ENCODE measurements at places on chromosomes 5 and 9. TPM values are rescaled to one million over a fixed set of nuclear protein-coding genes. Genes with fewer than 3 reads are reported as not detected.

CAVIN4 gene
- total RNA-seq: 0.42 TPM

SHB gene
- 53.8 TPM for total RNA-seq

PCDHB14 gene
- total RNA-seq: 0.07 TPM

C7 gene
- total RNA-seq: not detected

DNAI1 gene
- 0.08 TPM for total RNA-seq

TPD52L3 gene
- total RNA-seq: not detected

Measured in A549 treated with CORT108297 at 1 μM for 4 hours (cell line).